Esophagus squamous epithelium (tissue), 5 donors: ENCODE measurements at places on chromosomes 6 and 20.

DNA sequence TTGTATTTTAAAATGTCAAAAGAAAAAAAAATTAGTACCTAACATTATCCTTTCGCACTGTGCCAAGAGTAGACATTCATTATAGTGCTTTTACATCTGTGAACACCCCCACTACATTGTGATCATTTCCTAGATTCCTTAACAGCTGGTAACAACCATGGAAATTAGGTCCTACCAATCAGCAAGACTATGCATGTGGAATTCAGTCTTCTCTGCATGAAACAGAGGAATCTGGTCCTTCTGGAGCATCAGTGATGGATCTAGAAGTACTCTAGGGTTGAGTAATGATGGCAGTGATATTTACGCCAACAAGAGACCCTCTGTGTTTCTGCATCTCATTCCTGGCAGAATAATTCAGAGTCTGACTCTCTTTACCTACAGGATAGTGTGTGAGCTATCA lies 9.4 kb downstream of the OR12D1 start:
- no peak for DNase-seq

DNA sequence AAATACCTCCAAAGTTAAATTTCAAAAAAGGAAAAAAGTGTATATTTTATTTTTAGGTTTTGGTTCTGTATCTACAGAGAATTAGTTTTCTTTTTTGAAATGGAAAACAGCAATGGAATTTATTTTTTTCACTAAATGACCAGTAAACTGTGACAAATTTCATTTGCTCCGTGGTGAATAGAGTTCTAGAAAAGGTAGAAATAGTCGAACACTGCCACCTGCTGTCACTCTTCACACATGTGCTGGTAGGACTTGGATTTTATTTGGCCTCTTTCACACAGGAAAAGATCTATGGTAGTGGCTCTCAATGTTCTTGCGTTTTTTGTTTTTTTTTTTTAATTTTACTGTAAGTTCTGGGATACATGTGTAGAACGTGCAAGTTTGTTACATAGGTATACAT lies 312.5 kb downstream of the EYA4 start:
- DNase-seq: no peak

- no peak for DNase-seq
Measured at GRCh38 chr20:17344790-17345189, 118.0 kb downstream of the PCSK2 start.

- no peak for DNase-seq
Measured at GRCh38 chr6:125066964-125067363, 86.6 kb upstream of the TPD52L1 start.

GRCh38 chr6:92496527-92496926 lies 922.8 kb downstream of the EPHA7 start:
- no peak for DNase-seq

GRCh38 chr6:38714239-38715015 lies 684 bp upstream of the DNAH8 start:
- no peak for DNase-seq
